ENCODE measurements at places on chromosomes 6 and 20.

- DNase-seq: no peak
Observed at GRCh38 chr20:32441638-32442037, 83.5 kb downstream of the ASXL1 start.

DNA sequence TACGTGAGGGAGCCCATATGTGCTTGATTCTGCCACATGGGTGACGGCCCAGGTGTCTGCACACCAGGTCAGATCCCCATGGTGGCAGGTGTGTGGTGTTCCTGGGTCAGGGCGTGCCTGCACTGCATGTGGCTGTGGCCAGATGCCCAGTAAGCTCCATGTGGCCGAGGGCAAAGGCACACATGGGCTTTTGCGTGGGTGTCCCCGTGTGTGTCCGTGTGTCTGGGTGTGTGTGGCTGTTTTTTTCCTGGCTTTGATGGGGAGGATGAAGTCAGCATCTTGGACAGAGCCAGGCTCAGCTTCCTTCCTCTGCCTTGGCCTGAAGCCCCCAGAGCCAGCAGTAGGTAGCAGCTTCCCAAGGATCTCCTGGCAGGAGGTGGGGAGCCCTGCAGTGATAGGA, 1.5 kb upstream of the TNXB start:
- DNase-seq: no peak

GRCh38 chr6:15993716-15994228, 135.1 kb upstream of the MYLIP start:
- DNase-seq: no peak

DNA sequence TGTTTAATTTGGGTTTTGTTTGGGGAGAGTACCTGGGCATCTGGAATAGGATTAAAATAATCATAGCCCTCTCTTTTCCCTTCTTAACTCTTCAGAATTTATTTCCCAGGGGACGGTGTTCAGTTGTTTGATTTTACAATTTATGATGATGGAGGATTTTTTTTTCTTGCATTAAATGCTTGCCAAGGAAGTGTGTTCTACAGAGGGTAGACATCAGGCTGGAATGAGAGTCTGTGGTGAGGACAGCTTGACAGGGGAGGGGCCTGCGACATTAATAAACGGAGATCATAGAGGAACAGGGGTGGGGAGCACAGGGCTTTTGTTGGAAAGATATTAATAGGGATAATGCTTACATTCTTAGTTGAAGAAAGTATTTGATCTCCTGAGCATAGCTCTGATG, 297.5 kb downstream of the CLIC5 start:
- DNase-seq: no peak

DNA sequence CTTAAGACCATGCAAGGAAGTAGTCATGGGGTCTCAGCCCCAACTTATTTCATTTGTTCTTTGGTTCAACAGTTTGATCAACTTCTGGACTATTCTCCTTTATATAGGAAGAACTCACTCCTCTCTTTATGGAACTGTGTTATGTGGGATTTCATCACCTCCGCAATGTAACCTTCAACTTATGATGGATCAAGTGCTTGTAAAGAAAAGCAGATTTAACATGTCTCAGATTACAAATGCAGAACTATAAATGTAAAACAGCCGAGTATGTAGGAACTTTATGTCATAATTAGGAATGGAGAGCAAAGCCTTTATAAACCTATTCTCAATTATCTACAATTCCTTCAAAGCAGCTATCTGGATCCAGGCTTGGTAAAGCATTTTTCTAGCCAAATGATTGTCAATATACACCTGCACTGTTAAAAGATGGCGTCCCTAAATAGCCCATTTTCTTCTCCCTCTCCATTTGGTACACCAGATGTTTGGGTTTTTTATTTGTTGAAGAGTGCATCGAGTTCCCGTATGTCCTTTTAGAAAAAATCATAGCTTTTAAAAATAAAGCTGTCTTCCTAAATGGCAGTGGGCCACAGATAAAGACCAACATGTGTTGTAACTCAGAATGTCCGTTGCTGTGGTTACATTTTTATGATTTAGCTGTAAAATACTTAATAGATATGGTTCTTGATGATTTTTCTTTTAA, 985.1 kb upstream of the SLC35B3 start:
- DNase-seq: no peak
